ENCODE measurements at places on chromosomes 12 and 14.

DNA sequence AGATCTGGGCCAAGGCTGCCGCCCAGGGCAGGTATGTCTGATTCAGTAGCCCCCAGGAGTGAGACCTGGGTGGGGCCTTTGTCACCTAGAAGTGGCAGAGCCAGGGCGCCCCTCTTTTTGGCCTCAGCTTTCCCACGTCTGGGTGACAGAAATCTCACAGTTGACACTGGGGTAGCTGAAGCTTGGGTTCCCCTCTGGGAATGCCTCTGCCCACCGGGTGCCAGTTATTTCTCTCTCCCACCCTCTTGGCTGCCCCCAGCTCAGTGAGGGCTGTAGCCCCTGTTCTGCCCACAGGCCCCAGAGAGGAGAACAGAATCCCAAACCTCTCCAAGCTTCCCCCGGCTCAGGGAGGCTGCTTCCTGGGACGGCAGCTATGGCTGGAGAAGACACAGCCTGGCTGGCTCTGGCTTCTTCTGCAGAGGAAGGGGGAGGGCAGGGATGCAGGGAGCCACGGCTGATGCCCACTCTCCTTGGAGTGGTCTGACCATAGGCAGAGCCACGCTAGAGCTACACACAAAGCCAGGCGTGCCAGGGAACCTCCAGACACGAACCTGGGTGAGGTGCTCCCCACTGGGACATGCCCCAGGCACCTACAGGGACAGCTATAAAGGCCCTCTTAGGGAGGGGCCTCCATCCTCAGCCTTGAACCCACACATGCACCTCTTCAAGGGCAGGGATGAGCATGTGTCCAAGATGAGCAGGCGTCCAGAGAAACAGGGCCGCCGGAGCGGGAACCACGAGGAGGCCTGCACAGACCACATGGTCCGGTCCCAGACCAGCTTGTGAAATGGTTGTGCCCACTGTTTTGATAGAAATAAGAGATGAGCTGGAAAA lies 51.7 kb downstream of the BEGAIN start:
- no peak for DNase-seq

GRCh38 chr12:3081091-3081490 lies 3.9 kb downstream of the TSPAN9 start:
- DNase-seq, result no peak

DNA sequence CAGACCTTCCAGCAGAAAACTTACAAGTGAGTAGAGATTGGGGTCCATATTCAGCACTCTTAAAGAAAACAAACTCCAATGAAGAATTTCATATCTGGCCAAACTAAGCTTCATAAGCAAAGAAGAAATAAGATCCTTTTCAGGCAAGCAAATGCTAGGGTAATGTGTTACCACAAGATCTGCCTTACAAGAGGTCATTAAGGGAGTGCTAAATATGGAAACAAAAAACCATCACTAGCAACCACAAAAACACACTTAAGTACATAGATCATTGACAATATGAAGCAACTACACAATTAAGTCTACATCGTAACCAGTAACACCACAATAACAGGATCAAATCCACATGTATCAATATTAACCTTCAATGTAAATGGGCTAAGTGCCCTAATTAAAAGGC lies 47.1 kb upstream of the CLEC14A start:
- no peak for DNase-seq

- no peak for DNase-seq
These were observed 151.8 kb upstream of the GARIN6 start for GRCh38 chr12:99495799-99496198.

- DNase-seq, result no peak
These were observed 177.7 kb upstream of the FRMD6 start for GRCh38 chr14:51473808-51474565.

- no peak for DNase-seq
These were observed 4.4 kb upstream of the CRACR2A start for GRCh38 chr12:3757261-3757660.

DNA sequence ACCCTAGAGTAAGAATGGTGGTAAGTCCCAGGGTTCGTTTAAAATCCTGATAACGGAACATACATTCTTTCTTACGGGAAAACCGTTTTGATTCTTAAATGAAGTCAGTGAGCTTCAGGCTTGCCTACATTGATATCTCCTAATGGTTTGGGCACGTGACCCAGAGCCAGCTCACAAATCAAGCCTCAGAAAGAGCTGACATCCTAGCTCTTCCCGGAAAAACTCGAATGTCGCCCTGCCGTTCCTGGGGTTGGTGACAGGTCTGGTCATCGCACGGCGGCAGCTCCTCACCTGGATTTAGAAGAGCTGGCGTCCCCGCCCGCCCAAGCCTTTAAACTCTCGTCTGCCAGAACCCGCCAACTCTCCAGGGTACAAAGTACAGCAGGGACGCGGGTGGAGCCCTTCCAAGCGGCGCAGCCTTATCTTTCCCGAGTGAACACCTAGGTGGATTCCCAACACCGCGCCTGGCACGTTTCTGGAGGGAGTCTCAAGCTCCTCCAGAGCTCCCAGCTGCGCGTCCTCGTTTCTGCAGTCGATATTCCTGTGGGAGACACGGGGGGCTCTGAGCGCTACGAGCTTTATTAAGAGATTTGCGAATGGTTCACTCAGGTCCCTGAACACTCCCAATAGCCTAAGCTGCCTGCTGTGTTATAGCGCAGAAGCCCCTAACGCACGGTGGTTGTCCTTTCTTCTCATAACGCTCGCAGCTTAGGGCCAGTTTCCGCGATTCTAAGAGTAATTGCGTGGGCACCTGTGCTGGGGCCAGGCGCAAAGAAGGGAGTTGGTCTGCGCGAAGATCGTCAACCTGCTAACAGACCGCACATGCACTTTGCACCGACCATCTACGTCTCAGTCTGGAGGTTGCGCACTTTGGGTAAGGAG lies at the start of gene SSTR1:
SSTR1 (plus strand) TSS at position 169 of the 882 bp plus-strand sequence. CDS start 1,486 bp downstream, outside the sequence.
- no peak for DNase-seq

- peak; percentile 30 for DNase-seq
These were observed 1.4 kb downstream of the ACTN1 start for GRCh38 chr14:68977718-68978171.

GRCh38 chr14:40248671-40249070 lies 816.4 kb upstream of the FBXO33 start:
- DNase-seq, result no peak

- DNase-seq, result no peak
These were observed 96.7 kb upstream of the BMP4 start for GRCh38 chr14:54053386-54053745.

GRCh38 chr14:103343905-103344797 lies 10.1 kb downstream of the EIF5 start:
- DNase-seq, result no peak

- no peak for DNase-seq
These were observed 34.4 kb downstream of the SH2B3 start for GRCh38 chr12:111440152-111440551.

DNA sequence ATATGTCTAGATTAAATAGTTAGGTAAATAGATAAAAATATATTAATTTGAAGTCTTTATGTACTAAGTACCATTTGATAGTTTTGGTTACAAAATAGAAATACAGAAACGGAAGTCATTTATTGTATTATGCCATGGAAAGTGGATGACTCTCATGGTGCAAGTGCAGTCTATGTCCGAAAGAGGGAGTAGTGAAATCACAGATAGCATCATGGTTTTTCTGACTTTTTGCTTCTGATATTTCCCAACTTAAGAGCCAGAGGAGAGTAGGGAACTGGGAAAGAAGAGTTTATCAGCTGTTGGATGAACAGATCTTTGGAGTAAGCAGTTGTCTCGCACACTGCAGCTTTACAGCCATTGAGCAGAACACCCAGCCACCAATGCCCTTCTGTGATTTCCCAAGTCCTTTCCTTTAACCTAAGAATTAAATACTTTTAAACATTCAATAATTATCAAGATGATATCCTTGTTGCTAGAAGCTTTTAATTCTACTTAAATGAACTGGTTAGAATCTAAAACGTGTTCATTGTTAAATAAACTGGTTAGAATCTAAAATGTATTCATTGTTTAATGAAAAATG lies 18.4 kb upstream of the SRGAP1 start:
- no peak for DNase-seq

- no peak for DNase-seq
These were observed 678 bp downstream of the ZBTB25 start for GRCh38 chr14:64502887-64503433.

DNA sequence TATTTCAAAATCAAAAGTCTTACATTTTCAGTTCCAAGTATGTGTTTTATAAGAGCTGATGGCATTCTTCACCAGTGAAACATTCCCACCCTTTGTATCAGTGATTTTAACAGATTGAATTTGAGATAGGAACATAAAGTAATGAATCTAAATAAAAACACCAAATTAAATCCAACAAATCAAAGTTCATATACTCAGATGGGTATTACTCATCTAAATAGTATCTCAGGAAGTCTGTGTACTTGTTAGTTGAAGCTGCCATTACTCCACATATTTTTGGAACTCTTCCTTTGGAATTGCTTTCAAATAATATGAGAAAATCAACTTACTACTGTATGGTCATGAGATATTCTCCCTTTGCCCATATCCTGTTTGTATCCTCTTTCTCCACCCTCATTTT lies 89.1 kb downstream of the MIA2 start:
- DNase-seq, result no peak

DNA sequence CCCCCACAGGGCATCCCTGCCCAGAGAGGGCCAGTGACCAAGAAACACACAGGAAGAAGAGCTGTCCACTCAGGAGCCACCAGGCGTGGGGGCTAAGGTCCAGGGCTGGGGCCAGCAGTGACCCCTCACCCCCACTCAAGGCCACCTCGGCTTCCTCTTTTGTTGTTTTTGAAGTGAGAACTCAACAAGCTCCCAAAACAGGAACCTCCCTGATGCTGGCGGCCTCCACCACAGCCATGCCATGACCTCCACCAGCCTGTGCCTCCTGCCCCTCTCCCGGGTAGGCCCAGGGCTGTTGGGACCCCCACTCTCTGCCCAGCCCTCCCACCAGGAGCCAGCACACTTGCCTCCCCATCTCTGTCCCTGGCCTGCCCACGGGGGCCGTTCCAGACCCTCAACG lies 7.8 kb downstream of the AKT1 start:
- no peak for DNase-seq

- no peak for DNase-seq
These were observed 135.7 kb downstream of the RPAP3 start for GRCh38 chr12:47570151-47570550.

GRCh38 chr12:45879363-45879895 lies 110.9 kb downstream of the SCAF11 start:
- no peak for DNase-seq

DNA sequence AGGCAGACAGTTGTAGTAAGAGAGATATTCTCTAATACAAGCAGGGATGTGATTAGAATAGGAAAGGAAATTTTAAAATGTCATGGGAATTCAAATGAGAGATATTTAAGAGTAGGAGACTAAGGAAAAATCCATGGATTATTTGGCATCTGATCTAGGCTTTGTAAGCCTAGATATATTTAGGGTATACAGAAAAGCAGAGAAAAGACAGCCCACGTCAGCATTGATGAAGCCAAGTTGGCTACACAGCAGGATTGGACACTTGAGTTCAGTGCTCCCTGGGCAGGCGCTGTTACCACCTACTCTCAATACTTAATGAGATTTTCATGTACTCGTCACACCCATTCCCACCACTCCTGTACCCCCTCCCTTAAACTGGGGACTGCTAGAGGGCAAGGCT lies 1.7 kb upstream of the KCNJ8 start:
- no peak for DNase-seq

DNA sequence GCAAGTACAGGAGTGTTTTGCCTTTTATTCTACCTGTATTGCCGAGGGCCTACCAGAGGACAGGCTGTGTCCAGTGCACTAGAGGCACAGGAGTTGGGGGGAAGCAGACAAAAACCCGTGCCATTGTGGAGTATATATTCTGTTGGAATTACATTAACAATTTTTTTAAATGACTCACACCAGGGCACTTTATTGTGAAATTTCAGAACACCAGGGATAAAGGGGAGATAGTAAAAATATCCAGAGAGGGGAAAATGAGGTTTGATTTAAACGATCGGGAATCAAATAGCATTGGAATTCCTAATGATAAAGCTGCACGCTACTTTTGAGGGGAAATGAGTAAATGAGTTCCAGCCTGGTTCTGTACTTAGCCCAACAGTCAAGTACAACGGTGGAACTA lies 123.2 kb downstream of the PELI2 start:
- no peak for DNase-seq

GRCh38 chr14:67996235-67996634 lies 176.7 kb downstream of the RAD51B start:
- DNase-seq, result no peak

- no peak for DNase-seq
These were observed 45.2 kb downstream of the RDH12 start for GRCh38 chr14:67746927-67747326.

DNA sequence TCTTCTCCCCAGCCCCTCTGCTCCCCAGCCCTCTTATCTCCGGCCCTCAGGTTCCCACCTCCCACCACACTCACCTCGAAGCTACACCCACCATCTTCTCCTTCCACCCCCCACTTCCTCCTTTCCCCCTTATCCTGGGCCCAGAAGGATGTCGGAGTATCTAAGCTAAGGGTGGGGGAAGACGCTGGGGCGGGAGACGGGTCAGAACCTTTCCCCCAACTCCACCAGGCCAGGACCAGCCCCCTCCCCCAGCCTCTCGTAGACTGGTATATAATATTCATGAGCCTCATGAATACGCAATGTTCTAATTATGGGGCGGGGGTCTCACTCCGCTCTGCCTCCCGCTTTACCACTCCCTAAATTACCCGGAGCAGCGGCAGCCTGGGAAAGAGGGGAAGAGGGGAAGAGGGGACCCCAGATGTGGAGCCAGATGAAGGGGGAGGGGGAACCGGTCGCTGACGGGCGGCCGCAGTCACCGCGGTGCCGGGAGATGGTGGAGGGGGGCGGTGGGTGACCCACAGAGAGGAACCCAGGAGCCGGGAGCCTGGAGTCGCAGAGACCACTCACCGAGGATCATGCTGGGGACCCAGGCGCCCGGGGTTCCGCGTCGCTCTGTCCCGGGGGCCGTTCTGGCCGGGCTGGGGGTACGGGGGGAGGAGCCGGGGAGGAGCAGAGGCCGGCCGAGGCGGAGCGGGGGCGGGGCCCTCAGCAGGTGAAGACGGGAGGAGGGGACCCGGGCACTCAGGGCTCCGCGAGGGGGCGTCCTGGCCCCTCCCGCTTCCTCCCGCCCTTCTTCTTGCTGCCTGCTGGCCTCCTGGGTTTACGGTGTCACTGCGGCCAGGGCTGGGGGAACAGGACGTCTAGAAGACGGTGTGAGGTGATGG lies 6.4 kb upstream of the ZNF385A start:
- peak; percentile 47 for DNase-seq

- DNase-seq, result no peak
These were observed 13.1 kb upstream of the CARMIL3 start for GRCh38 chr14:24038686-24039085.

DNA sequence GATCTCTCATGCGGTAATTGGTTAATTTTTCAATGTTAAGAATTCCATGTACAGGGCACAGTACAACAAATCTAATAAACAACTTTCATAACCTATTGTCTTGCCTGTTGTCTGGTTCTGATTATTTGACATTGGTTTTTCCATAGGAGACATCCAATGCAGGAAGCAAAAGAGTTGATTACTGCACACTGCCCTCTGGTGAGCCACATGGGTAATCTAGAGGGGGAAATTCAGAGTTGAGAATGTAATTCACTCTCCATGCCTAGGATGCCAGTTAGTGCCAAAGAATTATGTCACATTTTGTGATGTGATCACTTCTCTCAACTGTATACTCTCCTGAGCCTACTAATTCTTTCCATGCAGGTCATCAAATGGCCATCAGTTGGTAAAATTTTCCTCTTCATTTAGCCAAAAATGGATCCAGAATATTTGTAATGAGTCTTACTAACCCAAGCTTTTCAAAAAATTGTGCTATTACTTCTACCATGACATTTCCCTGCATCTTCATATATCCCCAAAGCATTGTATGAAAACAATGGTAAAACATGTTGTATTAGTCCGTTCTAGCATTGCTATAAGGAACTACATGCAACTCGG lies 17.7 kb upstream of the CCDC91 start:
- DNase-seq, result no peak

Measured in stimulated activated CD8-positive, alpha-beta memory T cell treated with anti-CD3 and anti-CD28 coated beads, Interleukin-12 subunit alpha, Interleukin-12 subunit beta, amount 100 ng/mL, for 1 hour (primary cell).